ENCODE measurements at places on chromosomes 7 and 10.

DNA sequence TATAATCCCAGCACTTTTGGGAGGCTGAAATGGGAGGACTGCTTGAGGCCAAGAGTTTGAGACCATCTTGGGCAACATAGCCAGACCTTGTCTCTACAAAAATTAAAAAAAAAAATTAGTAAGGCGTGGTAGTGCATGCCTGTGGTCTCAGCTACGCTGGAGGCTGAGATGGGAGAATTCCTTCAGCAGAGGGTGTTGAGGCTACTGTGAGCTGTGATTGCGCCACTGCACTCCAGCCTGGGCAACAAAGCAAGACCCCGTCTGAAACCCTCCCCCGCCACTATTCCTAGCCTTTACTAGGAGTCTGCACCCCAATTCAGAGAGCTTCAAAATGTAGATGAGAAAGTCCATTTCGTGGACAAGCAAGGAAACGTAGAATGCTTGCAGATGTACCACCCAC is 95.2 kb downstream of the PRPF18 start:
- no peak for DNase-seq

DNA sequence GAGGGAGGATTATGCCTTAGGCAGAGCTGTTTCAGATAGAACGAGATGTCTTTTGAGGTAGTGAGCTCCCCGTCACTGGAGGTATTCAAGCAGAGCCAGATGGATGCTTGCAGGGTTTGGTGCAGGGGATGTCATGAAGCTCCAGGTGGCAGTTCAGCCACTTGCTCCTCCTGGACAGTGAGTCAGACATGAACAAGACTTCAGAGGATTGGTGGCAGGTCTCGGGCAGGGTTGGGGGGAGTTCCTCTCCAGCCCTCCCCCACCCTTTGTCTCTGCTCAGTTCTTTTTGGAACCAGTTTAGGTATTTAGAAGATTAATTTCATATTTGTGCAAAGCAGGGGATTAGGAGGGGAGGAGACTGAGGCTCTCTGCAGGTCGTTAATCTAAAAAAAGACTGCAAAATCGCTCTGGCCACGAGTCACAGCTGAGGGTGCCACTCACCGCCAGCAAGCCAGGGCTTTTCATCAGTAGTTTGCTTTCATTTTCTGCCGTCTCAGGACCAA is 21.5 kb upstream of the MYL10 start:
- no peak for DNase-seq

DNA sequence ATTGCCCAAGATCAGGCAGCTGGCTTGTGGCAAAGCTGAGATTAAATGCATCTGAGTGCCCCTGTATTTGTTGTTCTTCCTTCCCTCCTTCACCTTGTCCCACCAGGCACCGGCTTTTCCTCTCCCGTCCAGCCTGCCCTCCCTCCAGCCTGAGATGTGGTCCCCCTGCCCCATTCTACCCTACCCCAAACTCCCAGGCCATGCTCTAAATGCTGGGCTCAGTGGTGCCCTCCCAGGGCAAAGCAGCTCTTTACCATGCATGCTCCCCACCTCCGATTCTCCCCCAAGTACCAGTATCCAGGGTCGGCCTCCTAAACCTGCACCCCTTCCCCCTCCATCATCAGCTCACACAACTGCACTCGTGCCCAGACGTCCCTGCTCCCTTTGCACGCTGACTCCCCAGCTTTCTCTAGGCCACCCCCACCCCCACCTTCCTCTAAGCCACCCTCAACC is 36.5 kb downstream of the CALML5 start:
- no peak for DNase-seq

GRCh38 chr7:93980744-93981479 is 23.2 kb downstream of the BET1 start:
- no peak for DNase-seq

GRCh38 chr7:7100432-7100849 is 81.9 kb upstream of the C1GALT1 start:
- DNase-seq, result no peak
